Endothelial cell of umbilical vein (primary cell): ENCODE measurements at places on chromosomes 2 and 18. TPM values are rescaled to one million over a fixed set of nuclear protein-coding genes. Genes with fewer than 3 reads are reported as not detected.

DNA sequence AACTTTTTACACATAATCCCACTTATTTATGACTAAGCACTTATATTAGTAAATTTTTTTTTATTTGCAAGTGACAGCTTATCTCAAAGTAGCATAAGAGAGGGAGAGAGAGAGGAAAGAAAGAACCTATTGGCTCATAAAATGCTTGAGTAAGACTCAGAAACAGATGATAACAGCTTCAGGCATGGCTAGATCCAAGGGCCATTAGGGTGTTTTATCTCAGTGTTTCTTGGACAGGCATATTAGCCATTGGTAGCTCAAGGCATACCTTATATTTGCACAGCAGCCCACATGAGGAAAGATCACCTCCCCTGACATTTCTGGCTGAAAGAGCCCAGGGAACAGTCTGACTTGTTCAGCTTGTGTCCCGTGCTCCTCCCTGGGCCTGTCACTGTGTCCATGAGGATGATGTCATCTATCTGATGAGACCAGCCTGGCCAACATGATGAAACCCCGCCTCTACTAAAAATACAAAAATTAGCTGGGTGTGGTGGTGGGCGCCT lies 64.4 kb downstream of the IL1R2 start:
- H3K36me3 ChIP-seq: no peaks in the 10 kb centered on the region
- no peak overlapping the region for H3K4me3 ChIP-seq
- no peaks in the 10 kb centered on the region for H3K27me3 ChIP-seq
- H3K4me1 ChIP-seq: peaks cover 2% of the 10 kb centered on the region
- H3K27ac ChIP-seq: no peak overlapping the region

DNA sequence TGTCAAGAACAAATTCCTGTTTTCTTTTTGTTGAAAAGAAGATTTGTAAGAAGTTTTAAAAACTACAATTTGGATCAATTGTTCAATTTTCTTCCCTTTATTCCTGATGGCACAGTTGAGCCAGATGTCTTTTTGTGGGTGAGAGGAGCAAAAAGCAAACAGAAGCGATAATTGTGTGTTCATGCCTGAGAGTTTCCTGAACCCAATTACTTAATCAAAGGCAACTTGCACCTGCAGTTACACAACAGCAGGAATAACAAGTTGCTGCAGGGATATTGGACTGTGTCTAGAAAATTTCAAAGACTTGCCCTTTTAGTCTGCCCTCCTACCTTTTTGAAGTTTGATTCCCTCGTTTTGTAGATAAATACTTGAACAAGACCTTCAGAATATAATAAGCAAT lies 383.6 kb downstream of the DSEL start:
- H3K4me1 ChIP-seq: no peaks in the 10 kb centered on the region
- H3K36me3 ChIP-seq: no peaks in the 10 kb centered on the region
- no peak overlapping the region for H3K27ac ChIP-seq
- DNase-seq: no peak

CRYBA2 gene
- not detected in 2 replicates for polyA plus RNA-seq

DNA sequence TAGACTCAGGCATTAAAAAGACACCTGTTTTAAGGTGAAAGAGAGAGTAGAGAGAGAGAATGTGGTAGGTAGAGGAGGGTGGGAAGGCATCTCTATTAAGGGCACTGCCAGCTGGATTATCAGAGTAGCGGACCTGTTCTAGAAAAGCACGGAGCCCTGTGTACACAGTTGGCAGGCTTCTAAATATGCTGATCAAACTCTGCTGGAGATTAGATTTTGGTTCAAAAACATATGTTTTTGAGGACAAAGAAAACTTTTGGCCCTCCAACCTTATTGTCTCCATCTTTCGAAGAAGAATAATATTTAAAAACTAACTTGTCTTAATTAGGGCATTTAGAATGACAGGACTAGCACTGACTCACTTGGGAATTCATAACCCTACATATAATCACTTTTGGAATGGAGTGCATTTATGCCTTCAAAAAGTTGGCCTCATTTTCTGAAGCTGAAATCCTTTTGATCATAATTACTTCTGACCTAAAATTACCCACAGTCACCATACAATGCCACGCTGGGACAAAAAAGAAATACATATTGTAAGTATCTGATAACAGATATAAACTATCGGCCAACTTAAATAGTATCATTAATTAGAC lies 254.6 kb downstream of the MEIS1 start:
- H3K36me3 ChIP-seq: no peaks in the 10 kb centered on the region
- DNase-seq: no peak
- no peak overlapping the region for H3K4me3 ChIP-seq
- no peaks in the 10 kb centered on the region for H3K27me3 ChIP-seq
- H3K27ac ChIP-seq: no peak overlapping the region

TTC21B gene
- polyA plus RNA-seq: 7.5 and 8.0 TPM in 2 replicates

GRCh38 chr18:51196811-51197660 lies 445 bp downstream of the MEX3C start:
- H3K27me3 ChIP-seq: no peaks in the 10 kb centered on the region
- no peaks in the 10 kb centered on the region for H3K36me3 ChIP-seq
- peaks cover 29% of the 10 kb centered on the region for H3K4me1 ChIP-seq
- peak; percentile 53 for DNase-seq
- H3K4me3 ChIP-seq: peak overlapping the region; percentile 65
- H3K27ac ChIP-seq: peak overlapping the region; percentile 91

GRCh38 chr2:73503992-73504570 lies 118.4 kb downstream of the ALMS1 start:
- no peak overlapping the region for H3K4me3 ChIP-seq
- H3K4me1 ChIP-seq: no peaks in the 10 kb centered on the region
- DNase-seq: peak; percentile 7
- H3K27me3 ChIP-seq: no peaks in the 10 kb centered on the region
- no peaks in the 10 kb centered on the region for H3K36me3 ChIP-seq

GRCh38 chr2:143146815-143147530 lies 17.8 kb downstream of the ARHGAP15 start:
- no peak overlapping the region for H3K27ac ChIP-seq
- no peaks in the 10 kb centered on the region for H3K4me1 ChIP-seq
- H3K4me3 ChIP-seq: no peak overlapping the region
- DNase-seq: no peak
- no peaks in the 10 kb centered on the region for H3K36me3 ChIP-seq
- H3K27me3 ChIP-seq: no peaks in the 10 kb centered on the region

GRCh38 chr2:219744600-219744999 lies 117.2 kb downstream of the SLC4A3 start:
- H3K36me3 ChIP-seq: no peaks in the 10 kb centered on the region
- no peaks in the 10 kb centered on the region for H3K27me3 ChIP-seq
- no peak overlapping the region for H3K27ac ChIP-seq
- no peak for DNase-seq
- no peak overlapping the region for H3K4me3 ChIP-seq

ALK gene
- not detected in 2 replicates for polyA plus RNA-seq

- no peak overlapping the region for H3K27ac ChIP-seq
- H3K4me3 ChIP-seq: no peak overlapping the region
- H3K27me3 ChIP-seq: peaks cover 8% of the 10 kb centered on the region
Observed at GRCh38 chr2:33521791-33522281, 45.4 kb downstream of the RASGRP3 start.

DNA sequence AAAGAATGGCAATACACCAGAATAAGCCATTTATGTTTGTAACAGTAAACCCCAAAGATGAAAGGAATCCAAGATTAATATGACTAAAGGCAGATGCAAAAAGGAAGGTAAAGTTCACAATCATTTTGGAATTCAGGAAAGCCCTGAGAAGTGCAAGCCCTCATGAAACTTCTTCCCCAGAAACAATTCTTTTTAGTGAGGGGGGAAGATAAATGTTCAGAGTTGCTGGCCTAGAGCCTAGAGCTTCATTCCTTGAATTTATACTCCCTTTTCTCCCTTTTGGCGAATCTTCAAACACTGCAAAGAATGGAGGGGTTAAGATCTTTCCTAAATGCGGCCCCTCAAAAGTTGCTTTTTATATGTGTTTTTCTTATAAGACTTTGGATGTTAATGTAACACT lies 368.8 kb downstream of the MEIS1 start:
- H3K4me1 ChIP-seq: no peaks in the 10 kb centered on the region
- H3K4me3 ChIP-seq: no peak overlapping the region
- no peak overlapping the region for H3K27ac ChIP-seq
- H3K36me3 ChIP-seq: no peaks in the 10 kb centered on the region
- DNase-seq: no peak

CIB4 gene
- not detected in 2 replicates for polyA plus RNA-seq

- H3K27me3 ChIP-seq: no peaks in the 10 kb centered on the region
- H3K36me3 ChIP-seq: no peaks in the 10 kb centered on the region
- peak; percentile 56 for DNase-seq
- H3K4me1 ChIP-seq: no peaks in the 10 kb centered on the region
- H3K4me3 ChIP-seq: no peak overlapping the region
Observed at GRCh38 chr18:13447621-13448334, 229.2 kb downstream of the LDLRAD4 start.
